GM23338 (cell line): ENCODE measurements at places on chromosomes 4 and X.

DNA sequence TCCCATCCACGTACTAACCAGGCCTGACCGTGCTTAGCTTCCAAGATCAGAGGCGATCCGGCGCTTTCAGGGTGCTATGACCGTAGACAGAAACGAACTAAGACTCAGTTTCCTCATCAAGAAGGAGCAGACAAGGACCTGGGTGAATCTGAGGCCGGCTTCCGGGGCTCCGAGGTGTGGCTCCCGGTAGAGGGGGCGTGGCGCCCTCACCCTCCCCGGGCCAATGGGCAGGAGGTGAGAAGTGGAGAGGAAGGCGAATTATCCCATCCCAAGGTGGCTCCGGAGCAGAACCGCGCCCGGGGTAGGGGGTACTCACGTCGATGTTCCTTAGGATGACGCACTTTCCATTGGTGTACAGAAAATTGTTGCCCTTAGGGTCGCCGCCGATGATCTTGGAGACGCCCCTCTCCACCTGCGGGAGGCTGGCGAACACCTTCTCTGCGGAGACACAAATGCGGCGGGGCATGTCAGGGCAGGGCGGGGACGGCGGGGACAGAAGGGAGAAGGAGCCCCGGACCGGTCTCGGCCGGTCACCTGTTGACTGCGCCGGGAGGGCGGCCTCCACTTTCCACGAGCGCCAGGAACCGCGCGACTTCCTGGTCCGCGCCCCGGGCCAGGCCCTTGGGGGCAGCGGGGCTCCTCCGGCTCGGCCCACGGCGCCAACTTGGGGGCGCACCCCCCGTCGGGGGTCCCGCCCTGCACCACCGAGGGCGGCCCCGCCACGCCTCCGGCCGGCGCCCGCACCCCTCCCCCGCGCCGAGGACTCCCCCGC lies 616 bp downstream of the WDR1 start:
- DNase-seq: peak; percentile 72

DNA sequence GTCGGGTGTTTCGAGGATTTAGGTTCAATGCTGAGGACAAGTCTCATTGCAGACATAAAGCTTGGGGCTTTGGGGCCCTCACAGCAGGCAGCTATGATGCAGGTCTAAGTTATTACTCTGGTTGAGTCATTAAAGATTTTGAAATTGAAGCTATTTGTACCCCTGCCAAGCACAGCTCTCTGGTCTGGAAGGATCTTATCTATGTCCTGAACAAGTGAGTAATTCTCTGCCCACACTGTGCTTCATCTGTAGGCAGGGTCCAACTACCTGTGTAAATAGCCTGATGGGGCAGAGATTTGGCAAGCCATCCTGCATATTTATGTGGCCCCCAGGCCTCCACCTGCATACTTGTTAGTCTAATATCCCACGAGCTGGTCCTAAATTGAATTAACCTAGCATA lies 41.4 kb upstream of the MAGEA4 start:
- DNase-seq: no peak

DNA sequence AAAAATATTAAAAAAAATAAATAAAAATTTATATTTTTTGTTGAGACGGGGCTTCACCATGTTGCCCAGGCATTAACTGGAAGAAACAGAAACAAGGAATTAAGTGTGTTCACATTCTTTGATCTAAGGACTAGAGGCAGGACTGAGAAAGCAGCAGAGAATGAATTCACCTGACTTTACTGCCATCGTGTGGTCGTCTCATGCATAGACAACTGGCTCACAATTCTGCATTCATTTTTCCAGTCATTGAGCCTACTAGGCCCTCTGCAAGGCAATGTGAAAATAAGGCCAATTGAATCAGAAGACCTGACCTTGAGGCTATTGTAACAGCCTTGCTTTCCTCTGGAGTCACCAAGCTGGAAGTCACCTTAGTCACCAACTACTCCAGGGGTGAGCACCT lies 37.4 kb downstream of the LHFPL1 start:
- peak; percentile 67 for DNase-seq

DNA sequence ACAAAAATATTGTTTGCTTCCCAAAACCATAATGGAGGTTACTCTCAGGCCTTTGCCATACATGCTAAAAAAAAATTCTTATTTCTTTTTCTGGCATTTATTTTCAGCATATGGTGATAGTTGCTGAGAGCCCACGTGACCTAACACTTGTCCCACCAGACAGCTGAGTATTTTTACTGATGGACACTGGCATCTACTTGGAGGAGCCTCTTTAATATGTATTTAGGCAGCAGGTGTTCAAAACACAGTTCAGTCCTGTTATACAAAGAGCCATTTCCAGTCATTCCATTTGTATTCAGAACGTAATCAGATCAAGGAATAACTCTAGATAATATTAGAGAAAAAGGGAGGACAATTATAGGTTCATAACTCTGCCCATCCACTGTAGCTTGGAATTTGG lies 95.5 kb downstream of the CXCL13 start:
- no peak for DNase-seq

GRCh38 chr4:140757232-140757630 lies 1.0 kb upstream of the TBC1D9 start:
- DNase-seq: no peak

DNA sequence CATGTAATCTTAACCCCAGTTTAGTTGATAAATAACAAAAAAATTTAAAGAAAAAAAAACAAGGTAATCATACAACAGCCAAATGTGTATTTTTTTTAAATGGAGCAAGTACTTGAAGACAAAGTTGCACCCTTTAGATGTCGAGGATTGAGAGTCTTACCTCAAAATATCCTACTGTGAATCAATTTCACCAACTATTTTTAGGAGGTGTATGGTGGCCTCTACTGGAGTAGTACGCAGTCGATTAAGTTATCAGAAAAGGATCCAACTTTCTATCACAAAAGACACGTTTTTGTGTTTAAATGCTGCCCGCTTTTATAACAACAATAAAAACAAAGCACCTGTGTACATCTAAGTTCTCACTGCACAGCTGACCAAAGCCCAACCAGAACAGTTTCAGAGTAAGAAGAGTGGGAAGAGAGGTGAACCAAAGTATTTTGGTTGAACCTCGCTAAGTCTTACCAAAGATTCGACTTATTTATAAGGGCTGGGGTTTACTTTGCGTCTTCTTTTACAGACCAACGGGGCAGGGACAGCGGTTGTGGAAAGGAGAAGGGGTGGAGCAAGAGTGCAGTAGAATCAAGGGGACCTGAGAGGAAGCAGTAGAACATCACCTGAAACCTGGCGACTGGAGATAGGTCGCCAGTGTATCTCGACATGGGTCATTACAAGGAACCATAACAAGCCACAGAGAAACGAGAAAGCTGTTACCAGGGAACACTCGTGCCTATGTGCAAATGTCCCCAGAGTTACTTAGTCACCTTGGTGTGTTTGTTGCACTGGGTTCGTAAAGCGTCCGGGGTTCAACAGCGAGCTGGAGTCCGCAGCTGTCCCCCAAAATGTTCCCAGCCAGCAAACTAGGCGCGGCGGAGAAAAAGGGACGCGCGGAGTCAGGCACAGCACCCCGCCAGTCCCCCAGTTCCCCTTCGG lies 1.1 kb downstream of the RPS6KA6 start:
- DNase-seq: peak; percentile 44

GRCh38 chrX:15903186-15903681 lies 48.6 kb upstream of the AP1S2 start:
- no peak for DNase-seq

DNA sequence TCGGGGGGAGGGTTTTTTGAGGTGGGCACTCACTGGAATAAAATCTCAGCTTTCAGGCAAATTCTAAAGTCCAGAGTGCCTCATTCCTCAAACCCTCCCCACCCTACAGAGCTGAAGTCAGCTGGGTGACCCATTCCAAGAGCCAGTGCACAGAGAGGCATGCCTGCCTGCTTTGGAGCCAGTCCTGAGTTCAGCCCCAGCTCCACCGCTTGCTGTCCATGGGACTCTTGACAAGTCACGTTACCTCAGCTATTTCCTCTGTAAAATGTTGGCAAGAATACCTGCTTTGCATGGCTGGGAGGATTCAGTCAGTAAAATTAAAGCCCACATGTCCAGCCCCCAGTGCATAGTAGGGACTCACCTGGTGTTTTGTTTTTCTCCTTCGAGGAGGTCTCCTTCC lies 125.9 kb upstream of the PJA1 start:
- DNase-seq: no peak

- peak; percentile 25 for DNase-seq
These were observed 1044.2 kb upstream of the FTHL17 start for GRCh38 chrX:32116047-32116446.

- no peak for DNase-seq
These were observed 77.3 kb downstream of the AFF2 start for GRCh38 chrX:148577741-148578140.

- DNase-seq: no peak
These were observed 28.5 kb upstream of the TEX13C start for GRCh38 chrX:125291124-125291523.

- DNase-seq: no peak
These were observed 202.7 kb downstream of the SPRY1 start for GRCh38 chr4:123599061-123599919.
